Activated naive CD8-positive, alpha-beta T cell treated with anti-CD3 and anti-CD28 coated beads, Interleukin-2, amount 50 U/mL, for 24 hours (primary cell): ENCODE measurements at places on chromosomes 4 and X.
A peak's percentile ranks its signal among the peaks of the same experiment; 100 is the strongest.

GRCh38 chr4:177339477-177340374 lies 30.1 kb downstream of the NEIL3 start:
- DNase-seq, result no peak

- DNase-seq, result no peak
These were observed 39.1 kb upstream of the TMEM192 start for GRCh38 chr4:165151734-165152133.

GRCh38 chr4:154985673-154986072 lies 204.6 kb downstream of the RBM46 start:
- no peak for DNase-seq

DNA sequence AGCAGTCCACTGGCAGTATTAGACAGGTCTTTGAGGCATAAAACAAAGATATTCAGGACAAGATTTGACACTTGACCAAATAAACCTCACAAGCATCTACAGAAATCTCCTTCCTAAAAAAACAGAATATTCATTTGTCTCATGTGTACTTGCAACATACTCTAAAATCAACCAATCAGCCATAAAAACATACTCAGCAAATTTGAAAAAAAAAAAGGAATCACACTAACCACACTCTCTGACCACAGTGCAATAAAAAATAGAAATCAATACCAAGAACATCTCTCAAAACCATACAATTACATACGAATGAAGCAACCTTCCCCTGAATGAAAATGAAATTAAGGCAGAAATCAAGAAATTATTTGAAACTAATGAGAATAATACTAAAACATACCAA lies 591.3 kb downstream of the FAM133A start:
- no peak for DNase-seq

GRCh38 chr4:177450426-177451107 lies 8.3 kb upstream of the AGA start:
- no peak for DNase-seq

GRCh38 chr4:82864336-82864979 lies 26.5 kb downstream of the SEC31A start:
- peak; percentile 6 for DNase-seq

DNA sequence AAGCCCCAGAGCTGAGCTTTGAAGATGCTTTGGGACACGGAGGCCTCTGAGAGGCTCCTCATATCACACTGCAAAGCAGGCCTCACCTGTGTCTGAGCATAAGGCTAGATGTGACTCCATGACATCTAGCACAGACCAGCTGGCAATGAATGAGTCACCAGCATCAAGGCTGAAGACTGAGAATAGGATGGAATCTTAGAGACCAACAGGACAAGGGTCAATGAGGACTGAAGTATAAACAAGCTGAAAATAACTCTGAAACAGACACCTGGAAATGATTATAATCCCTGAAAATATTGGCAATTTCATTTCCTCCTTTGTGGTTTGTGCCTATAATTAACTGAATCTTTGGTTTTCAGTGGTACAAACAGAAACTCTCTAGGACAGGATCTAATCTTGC lies 87.1 kb upstream of the PRPS1 start:
- DNase-seq, result no peak

GRCh38 chr4:82373486-82373815 lies 340 bp downstream of the HNRNPD start:
- DNase-seq, result peak; percentile 59

- no peak for DNase-seq
These were observed 526.0 kb downstream of the MID1IP1 start for GRCh38 chrX:39327255-39327654.

DNA sequence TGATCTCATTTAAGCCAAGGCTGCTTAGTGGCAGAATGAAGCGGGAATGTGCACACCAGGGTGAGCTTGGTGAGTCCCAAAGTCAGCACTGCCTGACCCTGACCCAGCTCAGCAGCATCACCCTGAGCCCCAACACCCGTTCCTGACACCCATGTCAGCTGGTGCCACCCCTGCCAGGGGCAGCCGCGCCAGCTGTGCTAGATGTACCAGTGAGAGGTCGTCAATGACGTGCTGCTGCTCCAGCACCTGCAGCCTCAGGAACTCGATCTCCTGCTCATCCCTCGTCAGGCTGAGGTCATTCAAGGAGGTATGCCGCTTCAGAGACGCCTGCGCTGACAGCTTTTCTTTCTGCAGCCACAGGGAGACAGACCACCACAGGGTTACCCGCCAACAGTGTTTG lies 61.7 kb upstream of the C4orf50 start:
- DNase-seq, result no peak

GRCh38 chr4:8723222-8723980 lies 130.8 kb downstream of the CPZ start:
- no peak for DNase-seq
